ENCODE measurements at places on chromosomes 16 and 17.

DNA sequence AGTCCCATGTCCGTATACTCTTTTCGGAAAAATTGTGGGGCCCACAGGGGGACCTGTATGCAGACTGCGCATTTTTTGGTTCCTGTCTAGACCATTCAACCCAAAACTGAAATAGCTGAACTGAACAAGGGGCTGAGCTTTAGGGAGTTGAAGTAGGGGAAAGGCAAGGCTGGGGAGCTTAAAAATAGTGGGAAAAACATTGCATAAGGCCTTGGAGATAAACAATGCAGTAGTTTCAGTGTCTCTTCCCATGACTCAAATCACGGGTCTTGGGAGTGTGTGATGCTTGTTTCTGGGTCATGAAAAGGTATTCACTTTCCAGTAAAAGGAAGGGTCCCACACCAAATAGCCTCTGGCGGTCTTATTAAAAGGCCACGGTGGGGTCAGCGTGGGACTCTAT lies 402.8 kb upstream of the SALL1 start:
- peak; percentile 6 for DNase-seq

GRCh38 chr16:52912565-52913173 lies 140.0 kb downstream of the CHD9NB start:
- DNase-seq: peak; percentile 30

DNA sequence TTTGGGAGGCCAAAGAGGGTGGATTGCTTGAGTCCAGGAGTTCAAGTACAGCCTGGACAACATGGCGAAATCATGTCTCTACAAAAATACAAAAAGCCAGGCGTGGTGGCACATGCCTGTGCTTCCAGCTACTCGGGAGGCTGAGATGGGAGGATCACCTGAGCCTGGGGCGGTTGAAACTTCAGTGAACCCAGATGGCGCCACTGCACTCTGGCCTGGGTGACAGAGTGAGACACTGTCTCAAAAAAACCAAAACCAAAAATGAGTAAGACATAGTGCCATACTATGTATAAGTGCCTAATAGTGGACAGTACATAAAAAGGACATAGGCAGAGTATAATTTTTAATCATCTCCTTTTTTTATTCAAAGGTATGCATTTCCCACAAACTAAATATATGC lies 4.0 kb downstream of the CTC1 start:
- DNase-seq: no peak

- no peak for DNase-seq
These were observed 3.1 kb downstream of the ALDH3A2 start for GRCh38 chr17:19651451-19652238.

DNA sequence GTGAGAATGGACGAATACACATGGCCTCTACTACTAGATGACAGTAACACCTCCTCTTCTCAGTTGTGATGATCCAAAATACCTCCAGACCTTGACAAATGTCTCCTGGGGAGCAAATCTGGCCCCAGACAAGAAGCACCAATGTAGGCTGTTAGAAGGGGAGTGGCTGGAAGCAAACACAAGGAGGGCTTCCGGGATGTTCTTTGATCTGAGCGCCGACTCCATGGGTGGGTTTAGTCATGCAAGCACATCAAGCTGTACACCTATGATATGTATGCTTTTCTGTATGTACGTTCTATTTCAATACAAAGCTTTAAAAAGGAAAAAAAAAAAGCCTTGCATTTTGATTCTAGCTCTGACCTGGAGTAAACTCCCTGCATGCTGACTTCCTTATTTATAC lies 61.4 kb downstream of the ARHGAP17 start:
- DNase-seq: no peak

- DNase-seq: no peak
These were observed 34.8 kb downstream of the ADGRG5 start for GRCh38 chr16:57577214-57577613.
